ENCODE measurements at places on chromosomes 12 and 14.

DNA sequence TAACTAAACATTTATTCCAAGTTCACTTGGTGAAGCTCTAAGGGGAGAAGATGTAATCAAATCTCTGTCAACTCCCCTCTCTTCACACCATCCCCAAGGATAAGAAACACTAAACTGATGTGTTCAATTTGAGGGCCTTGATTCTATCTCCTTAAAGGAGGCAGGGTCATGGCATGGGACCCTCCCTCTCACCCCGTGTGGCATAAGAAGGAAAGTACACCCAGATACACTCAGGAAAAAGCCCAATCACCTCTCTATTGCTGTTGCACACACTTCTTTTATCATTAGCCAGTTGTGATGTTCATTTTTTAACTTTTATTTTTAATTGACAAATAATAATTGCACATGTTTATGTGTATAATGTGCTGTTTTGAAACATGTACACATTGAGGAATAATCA is 35.1 kb downstream of the WASHC3 start:
- peak; percentile 25 for DNase-seq

- no peak for DNase-seq
Measured at GRCh38 chr14:24093207-24093900, 757 bp upstream of the PCK2 start.

- no peak for DNase-seq
Measured at GRCh38 chr14:68786491-68787091, 6.3 kb downstream of the ZFP36L1 start.

DNA sequence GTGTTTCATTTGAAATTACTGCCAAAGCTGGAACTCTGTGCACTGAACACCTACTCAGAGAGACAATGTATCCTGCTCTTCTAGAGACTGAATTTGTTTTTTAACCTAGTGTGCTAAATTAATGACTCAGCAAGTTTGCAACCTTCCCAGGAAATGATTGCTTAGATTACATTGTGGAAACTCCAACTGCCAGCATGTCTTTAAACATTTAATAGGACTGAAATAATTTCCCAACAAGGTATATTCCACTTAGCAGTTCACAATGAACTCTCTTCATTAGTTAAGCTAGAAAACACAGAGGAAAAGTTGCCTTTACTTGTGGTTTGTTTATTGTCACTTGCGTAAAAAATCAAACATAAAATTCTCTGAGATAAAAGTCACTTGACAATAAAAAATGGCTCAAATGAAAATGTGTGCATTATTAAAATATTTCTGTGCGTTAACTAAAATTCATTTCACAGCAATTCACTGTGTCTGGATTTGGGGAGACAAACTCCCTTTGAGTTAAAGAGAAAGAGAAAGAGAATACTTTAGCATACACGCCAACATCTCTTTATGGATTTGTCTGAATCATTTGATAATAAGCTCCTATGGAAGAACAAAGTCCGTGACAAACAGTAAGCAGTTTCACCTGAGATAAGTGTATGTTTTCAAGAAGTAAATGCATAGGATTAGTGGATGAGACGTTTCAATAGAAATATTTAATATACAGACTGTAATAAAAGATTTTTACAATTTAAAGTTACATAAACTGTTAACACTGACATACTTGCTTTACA is 284.0 kb downstream of the PRKD1 start:
- peak; percentile 31 for DNase-seq

DNA sequence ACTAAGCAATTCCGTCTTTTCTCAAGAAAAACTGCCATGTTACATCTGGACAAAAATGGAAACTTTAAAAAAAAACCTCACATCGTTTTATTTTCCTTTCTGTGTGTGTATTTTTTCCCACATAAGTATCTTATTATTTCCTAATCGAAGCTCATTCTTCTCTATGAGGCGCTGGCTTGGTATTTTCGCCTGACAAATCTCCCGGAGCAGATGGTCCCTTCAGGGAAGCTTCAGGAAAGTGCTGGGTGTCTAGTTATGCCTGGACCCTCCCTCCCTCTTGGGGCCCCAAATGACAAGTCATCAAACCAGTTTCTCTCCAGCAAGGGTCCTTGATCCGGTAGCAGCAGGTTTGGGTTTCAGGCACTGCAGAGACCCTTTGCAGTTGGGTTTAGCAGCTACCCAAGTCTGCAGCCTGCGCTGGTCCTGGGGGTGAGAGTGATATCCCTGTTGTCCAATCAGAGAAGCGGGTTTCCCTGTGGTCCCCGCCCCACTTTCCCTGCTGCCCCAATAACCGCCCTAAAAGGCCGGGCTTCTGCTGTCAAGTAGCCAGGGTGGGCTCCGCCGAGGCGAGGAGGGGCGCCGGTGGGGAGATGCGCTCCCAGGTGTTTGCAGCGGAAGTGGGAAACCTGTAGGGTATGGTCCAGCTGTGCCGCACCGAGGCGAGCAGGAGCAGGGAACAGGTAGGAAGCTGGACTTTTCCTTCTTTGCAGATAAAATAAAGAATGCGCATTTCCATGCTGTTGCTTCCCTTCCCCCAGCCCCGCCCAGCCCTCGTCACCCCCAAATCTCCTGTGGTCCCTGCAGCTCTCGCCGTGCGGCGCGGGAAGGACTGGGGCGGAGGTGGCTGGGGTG is at the start of gene CNTN1:
Gene CNTN1, plus strand, starts transcription at position 527 of the 852 bp plus-strand sequence.
- peak; percentile 12 for DNase-seq

- no peak for DNase-seq
Measured at GRCh38 chr12:64915242-64915641, 90.8 kb downstream of the TBC1D30 start.

GRCh38 chr12:42969355-42969754 is 379.8 kb upstream of the PRICKLE1 start:
- DNase-seq = no peak

GRCh38 chr12:100953677-100954076 is 159.1 kb downstream of the ANO4 start:
- no peak for DNase-seq

DNA sequence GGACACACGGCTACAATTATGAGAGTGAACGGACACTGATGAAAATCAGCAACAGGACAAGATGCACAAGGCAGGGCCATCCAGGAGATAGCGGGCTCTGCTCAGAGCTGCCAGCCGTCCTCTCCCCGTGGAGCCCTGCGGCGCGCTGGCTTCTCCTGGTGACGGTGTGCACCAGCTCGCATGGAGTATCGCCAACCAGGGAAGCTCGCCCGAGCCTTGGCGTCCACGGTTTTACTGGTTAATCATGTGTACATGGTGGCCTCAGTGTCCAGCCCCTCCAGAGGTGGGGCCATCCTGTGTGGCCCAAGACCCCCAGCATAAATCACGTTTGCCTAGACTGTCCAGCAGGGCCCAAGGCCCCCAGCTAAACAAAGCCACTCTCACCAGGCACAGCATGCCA is 31.2 kb upstream of the DYNC1H1 start:
- no peak for DNase-seq

DNA sequence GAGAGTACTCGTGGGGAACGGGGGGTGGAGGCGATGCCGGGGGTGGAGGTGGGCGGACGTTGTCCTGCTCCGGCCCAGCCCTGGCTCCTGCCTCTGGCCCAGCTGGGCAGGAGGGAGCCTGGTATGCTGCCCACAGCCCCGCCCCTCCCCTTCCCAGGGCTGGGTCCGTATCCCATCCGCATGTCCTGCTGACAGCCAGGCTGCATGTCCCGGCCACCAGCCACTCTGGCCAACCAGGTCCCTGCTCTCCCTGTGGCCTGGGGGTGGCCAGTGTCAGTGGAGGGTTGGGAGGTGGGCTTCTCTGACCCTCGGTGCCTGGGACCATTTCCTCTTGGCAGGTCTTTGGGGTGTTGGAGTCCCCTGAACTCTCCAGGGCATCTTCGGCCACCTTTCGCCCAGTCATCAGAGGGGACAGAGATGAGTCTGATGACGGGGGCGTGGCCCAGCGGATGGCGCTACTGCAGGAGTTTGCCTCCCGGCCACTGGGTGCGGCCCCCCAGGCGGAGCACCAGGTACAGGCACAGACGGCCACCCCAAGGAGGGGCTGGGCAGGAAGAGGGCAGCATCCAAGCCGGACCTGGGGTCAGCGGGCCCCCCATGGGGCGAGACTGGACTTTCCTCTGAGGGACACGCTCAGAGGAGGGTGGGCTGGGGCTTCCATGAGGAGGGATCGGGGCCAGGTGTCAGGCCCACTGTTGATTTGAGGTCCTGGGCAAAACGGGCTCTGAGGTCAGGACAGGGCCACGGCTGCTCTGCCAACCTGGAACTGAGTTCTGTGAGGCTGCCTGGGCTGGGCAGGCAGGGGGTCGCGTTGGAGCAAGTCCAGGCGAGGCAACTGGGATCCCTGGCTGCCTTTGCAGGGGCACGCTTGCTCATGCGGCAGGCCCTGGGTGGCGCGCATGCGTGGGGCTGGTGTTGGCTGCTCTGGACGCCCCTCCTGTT is 20.2 kb downstream of the CEP170B start:
- no peak for DNase-seq

Data from hematopoietic multipotent progenitor cell treated with erythropoietin and hydrocortisone succinate and interleukin-3 and kit ligand, for 6 days (in vitro differentiated cells).